ENCODE measurements at places on chromosomes 7 and 10.

DNA sequence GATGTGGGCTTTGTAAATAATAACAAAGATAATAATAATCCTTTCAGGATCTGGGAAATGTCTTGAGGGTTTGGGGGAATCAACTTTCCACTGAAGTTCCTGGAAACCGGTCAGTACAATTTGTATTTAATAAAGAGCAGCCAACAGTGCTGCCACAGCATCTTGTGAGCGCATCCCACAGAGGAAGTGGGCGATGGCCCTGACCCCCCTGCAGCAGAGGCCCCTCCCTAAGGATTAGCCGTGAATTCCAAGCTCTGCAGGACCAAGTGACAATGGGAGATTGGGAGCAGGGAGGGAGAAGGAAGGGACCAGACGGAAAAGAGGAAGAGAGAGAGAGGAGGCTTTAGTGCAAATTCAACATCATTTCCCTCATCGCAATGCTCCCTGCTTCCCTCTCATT, 349.2 kb downstream of the RNLS start:
- no peak for DNase-seq

- DNase-seq: no peak
Observed at GRCh38 chr7:106767498-106768323, 97.4 kb upstream of the PIK3CG start.

DNA sequence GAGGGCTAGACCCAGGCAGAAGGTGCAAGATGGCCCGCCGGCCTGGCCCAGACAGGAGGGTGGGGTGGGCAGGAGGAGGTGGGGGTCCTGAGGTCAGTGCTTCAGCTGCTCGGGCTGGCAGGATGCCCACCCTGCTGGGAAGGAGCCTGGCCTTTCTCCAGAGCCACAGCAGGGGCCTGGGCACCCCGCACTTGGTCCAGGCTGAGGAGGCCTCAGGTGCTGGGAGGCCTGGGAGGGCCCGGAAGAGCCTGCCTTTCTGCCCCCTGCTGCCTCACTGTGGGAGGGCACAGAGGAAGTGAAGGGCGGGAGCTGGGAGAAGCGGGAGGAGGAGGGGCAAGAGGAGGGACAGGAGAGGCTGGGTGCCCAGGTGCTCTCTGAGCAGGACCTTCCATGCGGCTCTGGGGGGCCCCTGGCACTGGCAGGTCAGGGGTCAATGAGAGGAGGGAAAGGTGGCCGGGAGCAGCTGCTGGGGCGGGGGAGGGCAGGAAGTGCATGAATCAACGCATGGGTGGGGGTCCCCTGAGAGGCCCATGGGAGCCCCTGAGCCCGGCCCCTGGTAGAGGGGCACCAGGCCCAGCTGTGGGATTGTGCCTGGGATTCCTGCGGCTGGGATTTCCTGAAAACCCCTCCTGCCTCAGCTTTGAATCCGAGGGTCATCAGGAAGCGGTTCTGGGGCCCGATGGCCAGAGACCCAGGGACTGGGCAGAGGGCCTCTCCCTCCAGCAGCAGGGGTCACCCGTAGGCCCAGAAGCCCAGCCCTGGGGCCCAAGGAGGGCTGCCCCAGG, 49.9 kb downstream of the PWWP2B start:
- DNase-seq: no peak

- no peak for DNase-seq
Observed at GRCh38 chr10:71483885-71484751, 87.4 kb downstream of the CDH23 start.

DNA sequence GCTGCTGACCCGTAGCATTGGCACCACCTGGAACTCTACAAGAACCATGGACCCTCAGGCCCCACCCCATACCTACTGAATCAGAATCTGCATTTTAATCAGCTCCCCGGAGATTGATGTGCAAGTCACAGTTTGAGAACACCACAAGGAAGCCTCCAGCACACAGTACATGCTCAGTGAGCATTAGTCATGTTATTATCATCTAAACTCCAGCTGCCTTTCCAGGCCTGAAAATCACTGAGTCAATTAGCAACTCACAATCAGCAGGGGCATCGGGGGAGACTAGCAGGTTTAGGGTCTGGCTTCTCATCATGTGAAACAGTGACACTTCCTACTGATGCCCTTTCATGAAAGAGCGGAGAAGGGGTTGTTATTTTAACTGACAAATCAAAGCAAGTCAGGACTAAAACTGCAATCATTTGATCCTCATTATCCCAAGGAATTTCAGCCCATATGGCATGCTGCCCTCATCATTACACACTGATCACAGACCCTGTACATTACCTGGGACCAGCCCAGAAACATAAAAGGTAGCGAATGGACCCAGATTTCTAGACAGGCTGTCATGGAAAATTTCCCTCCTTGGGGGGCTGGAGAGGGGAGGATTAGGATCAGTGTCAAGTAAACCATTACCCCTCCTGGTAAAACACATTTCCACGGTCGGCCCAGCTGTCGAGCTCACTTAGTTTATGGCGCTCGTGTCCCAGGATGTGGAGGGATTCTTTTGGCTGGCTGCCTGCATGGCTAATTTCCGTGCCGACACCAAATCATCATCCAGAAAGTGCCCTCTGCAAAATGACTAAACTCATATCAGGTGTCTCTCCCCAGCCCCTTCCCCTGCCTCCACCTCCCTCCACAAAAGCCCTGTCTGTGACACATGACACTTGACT, 122.8 kb downstream of the PRLHR start:
- DNase-seq: no peak

DNA sequence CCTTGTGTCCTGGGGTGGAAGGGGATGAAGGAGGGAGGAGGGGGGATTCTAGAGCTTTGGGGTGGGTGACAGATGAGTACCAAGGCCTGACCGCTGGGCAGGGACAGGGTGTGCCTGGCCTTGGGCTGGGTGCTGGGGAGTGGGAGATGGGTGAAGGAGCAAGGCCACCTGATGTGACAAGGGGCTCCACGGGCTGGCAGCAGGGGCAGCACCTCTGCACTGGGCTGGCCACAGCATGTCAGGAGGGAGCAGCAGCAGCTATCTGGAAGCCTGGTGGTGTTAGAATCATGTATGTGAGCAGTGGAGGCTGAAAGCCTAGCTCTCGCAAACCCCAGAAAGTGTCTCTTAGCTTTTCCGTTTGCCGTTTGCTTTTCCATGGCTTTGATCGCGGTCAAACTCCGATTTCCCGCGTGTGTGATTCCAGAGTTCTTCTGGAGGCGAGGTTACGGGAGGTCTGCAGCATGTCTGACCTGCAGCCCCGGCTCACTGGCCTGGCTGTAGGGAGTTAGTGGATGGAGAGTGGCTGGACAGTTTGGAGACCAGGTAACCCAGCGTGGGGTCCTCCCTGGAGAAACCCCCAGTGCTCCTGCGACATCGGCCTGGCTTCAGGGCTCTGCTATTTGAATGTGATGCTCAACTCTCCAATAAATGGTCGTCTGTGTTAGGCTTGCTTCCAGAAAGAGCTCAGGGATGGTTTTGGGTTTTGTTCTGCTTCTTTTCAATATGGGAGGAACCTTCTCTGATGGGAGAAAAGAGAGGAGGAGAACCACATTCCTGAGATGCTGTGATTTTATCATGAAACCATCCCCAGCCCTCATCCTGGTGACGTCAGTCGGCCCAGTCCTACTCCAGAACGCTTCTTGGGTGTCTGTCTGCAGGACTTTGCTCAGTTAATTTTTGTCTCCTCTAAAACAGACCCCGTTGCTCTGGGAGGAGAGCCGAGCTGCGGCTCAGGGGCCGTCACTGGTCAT, 105.5 kb downstream of the CUX1 start:
- DNase-seq: no peak

- peak; percentile 33 for DNase-seq
Observed at GRCh38 chr7:142459551-142459963, 201.7 kb upstream of the PRSS58 start.

DNA sequence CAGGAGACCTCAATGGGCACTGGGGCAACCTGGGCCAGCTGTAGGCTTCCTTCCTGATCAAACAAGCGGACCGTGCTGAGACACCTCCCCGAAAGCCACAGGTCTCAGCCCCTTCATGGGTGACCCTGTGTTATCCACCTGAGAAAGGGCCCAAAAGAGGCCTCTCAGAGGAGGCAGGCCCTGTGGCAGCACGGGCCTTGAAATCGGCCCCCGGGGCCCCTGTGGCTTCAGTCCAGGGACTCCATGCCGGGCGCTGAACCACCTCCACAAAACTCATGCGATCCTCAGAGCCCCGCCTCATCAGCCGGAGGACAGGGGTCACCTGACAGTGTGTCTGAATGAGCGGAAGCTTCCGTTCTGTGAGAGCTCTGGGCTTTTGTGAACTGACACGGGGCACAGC, 307.1 kb downstream of the PAXIP1 start:
- no peak for DNase-seq

All from iPS DF 6.9 (cell line).